Astrocyte (in vitro differentiated cells and primary cell): ENCODE measurements at places on chromosomes 12 and 14. TPM values are rescaled to one million over a fixed set of nuclear protein-coding genes. Genes with fewer than 3 reads are reported as not detected.
A peak's percentile ranks its signal among the peaks of the same experiment; 100 is the strongest.

Gene NPFF
- total RNA-seq: 0.82 TPM in 1 of 2 replicates, not detected in the other

Gene PTHLH
- total RNA-seq: 48.5 and 53.5 TPM in 2 replicates

DNA sequence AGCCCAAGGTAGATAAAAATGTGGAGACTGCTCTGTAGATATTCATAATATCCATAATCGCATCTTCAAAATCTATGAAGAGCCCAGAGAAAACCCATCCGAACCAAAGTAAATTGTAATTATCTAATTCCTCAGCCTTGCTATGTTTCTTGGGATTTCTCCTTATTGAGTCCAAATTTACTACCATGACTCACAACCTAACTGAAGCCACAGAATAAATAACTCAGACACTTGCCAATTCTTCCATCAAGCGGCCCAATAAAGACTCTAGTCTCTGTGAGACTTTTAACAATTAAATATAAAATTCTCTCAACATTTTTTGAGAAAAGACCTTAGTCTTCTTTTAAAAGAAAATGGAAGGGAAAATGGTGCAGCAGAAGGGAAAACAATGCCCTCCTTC is 409.8 kb downstream of the DAD1 start:
- H3K4me1 ChIP-seq: no peaks in the 10 kb centered on the region
- no peak overlapping the region for H3K27ac ChIP-seq
- H3K4me3 ChIP-seq: no peak overlapping the region
- H3K36me3 ChIP-seq: no peaks in the 10 kb centered on the region
- H3K27me3 ChIP-seq: no peaks in the 10 kb centered on the region

Gene SPIC
- total RNA-seq: not detected in 2 replicates

- H3K4me3 ChIP-seq: no peak overlapping the region
- H3K36me3 ChIP-seq: peaks cover 9% of the 10 kb centered on the region
- H3K27me3 ChIP-seq: no peaks in the 10 kb centered on the region
- H3K27ac ChIP-seq: no peak overlapping the region
Measured at GRCh38 chr12:98699586-98699985, 54.5 kb downstream of the APAF1 start.

- H3K4me1 ChIP-seq: peaks cover 16% of the 10 kb centered on the region
- no peaks in the 10 kb centered on the region for H3K36me3 ChIP-seq
- no peak for DNase-seq
- H3K27me3 ChIP-seq: peaks cover 6% of the 10 kb centered on the region
Measured at GRCh38 chr12:107319533-107320032, 226.2 kb upstream of the CRY1 start.

DNA sequence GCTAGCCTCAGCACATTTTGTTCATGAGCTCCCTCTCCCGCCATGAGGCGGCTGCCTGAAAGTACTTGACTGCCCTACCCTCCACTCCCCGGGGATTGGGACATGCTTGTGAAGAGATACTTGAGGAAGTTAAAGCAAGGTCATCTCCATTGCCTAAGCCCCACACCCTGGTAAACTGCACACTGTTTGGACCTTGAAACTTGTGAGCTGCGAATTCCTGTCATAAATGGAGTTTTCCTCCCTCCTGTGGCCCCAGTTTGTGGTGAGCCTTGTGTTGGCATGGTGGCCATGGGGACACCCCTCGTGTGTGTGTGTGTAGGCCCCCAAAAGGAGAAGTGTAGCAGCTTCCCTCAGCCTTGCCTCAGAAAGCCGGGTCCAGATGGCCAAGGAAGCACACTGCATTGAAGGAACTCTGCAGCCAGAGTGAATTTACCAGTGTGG is 395.5 kb downstream of the ZFP36L1 start:
- H3K4me3 ChIP-seq: no peak overlapping the region
- DNase-seq: no peak
- no peak overlapping the region for H3K27ac ChIP-seq
- no peaks in the 10 kb centered on the region for H3K27me3 ChIP-seq
- peaks cover 37% of the 10 kb centered on the region for H3K4me1 ChIP-seq
- H3K36me3 ChIP-seq: no peaks in the 10 kb centered on the region

DNA sequence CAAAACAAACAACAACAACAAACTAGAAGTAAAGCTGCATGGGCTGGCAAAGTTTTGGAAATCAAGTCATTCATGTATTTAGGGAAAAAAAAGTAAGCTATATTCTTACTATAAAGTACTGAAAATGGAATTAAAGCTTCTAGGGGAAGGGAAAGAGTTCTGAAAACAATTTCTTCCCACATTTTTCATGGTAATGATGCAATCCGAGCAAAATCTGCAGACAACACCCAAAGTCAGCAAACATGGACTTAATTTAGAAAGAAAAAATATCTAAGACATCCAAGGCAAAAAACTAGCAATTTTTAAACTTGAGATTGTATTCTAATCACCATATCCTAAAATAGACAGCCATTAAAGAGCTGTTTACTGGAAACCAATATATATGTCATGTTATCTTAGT is 86.3 kb downstream of the LRP6 start:
- no peak for DNase-seq
- H3K27me3 ChIP-seq: no peaks in the 10 kb centered on the region
- H3K27ac ChIP-seq: no peak overlapping the region
- peaks cover 4% of the 10 kb centered on the region for H3K36me3 ChIP-seq
- H3K4me1 ChIP-seq: peaks cover 19% of the 10 kb centered on the region

GRCh38 chr12:106133136-106134087 is 5.3 kb downstream of the NUAK1 start:
- no peaks in the 10 kb centered on the region for H3K36me3 ChIP-seq
- H3K27me3 ChIP-seq: no peaks in the 10 kb centered on the region
- H3K4me3 ChIP-seq: no peak overlapping the region
- peak overlapping the region; percentile 26 for H3K27ac ChIP-seq
- DNase-seq: peak; percentile 70

GRCh38 chr12:6072302-6072752 is 52.1 kb downstream of the VWF start:
- H3K27me3 ChIP-seq: no peaks in the 10 kb centered on the region
- DNase-seq: peak; percentile 67
- H3K4me3 ChIP-seq: no peak overlapping the region
- no peaks in the 10 kb centered on the region for H3K36me3 ChIP-seq

- H3K36me3 ChIP-seq: no peaks in the 10 kb centered on the region
- H3K4me1 ChIP-seq: no peaks in the 10 kb centered on the region
- H3K27ac ChIP-seq: no peak overlapping the region
- H3K27me3 ChIP-seq: no peaks in the 10 kb centered on the region
Measured at GRCh38 chr14:29584992-29585391, 342.7 kb downstream of the PRKD1 start.

DNA sequence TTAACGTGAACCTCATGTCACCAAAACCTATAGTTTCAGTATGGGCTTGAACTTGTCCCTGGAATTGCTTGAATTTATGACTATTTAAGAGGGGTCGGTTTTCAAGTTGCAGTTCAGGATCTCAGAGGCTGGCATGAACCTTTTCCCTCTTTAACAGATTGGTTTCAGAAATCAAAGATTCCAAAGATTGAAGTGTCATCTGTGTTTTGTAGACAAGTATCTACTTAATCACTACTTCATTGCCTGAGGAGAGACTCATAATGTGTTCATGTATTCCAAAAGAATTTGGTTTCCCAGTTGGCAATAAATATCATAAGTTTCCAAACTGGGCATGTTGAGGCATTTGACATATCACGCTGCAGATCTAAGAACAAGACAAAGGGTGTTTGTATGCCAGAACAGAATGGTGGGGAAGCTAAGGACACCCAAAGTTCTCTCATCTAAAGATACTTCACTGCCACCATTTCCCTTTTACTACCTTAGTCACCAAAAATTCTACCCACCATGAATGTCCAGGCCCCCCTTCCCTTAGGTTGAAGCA is 199.5 kb downstream of the NUAK1 start:
- no peaks in the 10 kb centered on the region for H3K27me3 ChIP-seq
- no peaks in the 10 kb centered on the region for H3K36me3 ChIP-seq
- H3K4me3 ChIP-seq: no peak overlapping the region
- no peak for DNase-seq

Gene LYZ
- 0.31 and 0.45 TPM in 2 replicates for total RNA-seq

- no peaks in the 10 kb centered on the region for H3K27me3 ChIP-seq
- H3K4me1 ChIP-seq: no peaks in the 10 kb centered on the region
- H3K4me3 ChIP-seq: no peak overlapping the region
- no peaks in the 10 kb centered on the region for H3K36me3 ChIP-seq
Measured at GRCh38 chr12:65362234-65363031, 84.0 kb downstream of the MSRB3 start.

DNA sequence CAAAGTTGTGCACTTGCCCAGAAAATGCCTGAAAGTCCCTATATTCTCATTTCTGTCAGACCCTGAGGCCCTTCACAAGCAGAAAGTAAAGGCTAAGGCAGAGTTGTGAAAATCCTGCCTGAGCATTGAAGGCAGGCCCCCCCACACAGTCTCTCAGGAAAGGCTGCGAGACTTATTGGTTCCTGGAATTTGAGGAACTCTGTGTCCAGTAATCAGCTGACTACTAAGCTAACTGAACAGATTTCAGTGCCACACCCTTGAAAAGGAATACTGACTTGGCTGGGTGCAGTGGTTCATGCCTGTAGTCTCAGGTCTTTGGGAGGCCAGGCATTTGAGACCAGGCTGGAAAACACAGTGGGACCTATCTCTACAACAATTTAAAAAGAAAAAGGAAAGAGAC is 21.1 kb upstream of the PPP2R5E start:
- H3K27me3 ChIP-seq: no peaks in the 10 kb centered on the region
- no peaks in the 10 kb centered on the region for H3K36me3 ChIP-seq
- DNase-seq: peak; percentile 25
- no peak overlapping the region for H3K27ac ChIP-seq

Gene AJUBA
- 117 and 146 TPM in 2 replicates for total RNA-seq
